ENCODE measurements at places on chromosomes 2 and 18.

- no peak for DNase-seq
These were observed 28.6 kb upstream of the CETN1 start for GRCh38 chr18:551404-552061.

- no peak for DNase-seq
These were observed 190.0 kb downstream of the SEPTIN10 start for GRCh38 chr2:109423556-109424359.

DNA sequence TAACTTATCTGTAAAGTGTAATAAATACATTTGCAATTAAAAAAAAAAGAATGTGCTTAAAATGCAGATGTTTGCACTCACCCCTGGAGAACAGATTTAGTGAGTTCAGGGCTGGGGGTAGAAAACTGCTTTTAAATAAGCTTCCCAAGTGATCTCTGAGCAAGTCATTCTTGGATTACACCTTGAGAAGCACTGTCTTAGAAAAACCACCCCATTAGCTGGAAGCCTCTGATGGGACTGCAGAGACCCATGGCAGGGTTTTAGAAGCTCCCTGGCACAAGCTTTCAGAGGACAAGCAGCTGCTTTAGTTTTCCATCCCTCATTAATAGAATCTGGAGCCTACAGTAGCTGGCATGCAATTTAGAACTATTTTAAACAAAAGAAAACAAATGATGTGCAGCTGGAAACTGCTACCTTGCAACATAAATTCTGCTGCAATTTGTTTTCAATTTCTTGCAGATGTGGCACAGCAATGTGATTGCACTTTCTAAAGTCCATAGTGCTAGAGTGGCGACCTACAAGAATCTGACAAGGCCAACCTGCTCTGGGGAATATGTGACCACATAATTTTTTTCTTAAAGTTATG, 141.5 kb downstream of the CDC42EP3 start:
- no peak for DNase-seq

DNA sequence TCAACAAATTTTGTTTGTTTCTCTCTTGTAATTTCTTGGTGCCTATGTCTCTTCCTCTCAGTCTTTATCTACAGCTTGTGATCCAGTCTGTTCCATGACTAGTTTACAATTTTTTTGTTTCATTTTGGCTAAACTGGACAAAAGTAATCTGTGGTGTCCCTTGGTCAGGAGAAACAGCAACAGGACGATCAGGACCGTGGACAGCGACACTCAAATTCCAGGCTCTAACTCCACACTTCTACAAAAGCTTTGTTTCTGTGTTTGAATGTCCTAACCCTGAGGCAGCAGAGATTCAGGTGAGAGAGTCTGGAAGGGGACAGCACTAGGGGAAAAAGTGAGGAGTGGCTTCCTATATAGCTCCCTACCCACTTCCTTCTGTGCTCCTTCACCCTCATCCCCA, 593.3 kb upstream of the FANCL start:
- DNase-seq, result peak; percentile 17

DNA sequence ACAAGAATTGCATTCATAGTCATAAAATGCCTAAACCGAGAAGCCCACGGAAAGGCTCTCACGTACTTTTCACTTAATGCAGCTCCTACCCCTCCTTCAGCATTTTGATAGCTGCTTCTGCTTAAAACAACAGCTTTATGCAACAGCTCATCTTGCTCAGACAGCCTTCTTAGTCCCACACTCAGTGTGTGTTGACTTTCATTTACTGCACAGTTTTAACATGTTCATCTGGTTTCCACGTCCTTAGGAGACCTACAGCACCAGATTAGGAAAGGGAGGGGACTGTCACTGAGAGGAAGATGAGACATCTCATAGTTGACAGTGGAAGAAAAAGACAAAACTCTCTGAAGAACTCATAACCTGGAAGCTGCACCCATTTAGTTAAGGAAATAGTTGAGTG, 435.4 kb downstream of the SETBP1 start:
- no peak for DNase-seq

GRCh38 chr18:48200631-48201336, 208.4 kb downstream of the ZBTB7C start:
- DNase-seq, result peak; percentile 58

GRCh38 chr2:184598316-184599053, at the start of gene ZNF804A:
ZNF804A (plus strand) TSS chr2:184598529; CDS start chr2:184598960, 431 bp downstream.
- DNase-seq, result no peak

DNA sequence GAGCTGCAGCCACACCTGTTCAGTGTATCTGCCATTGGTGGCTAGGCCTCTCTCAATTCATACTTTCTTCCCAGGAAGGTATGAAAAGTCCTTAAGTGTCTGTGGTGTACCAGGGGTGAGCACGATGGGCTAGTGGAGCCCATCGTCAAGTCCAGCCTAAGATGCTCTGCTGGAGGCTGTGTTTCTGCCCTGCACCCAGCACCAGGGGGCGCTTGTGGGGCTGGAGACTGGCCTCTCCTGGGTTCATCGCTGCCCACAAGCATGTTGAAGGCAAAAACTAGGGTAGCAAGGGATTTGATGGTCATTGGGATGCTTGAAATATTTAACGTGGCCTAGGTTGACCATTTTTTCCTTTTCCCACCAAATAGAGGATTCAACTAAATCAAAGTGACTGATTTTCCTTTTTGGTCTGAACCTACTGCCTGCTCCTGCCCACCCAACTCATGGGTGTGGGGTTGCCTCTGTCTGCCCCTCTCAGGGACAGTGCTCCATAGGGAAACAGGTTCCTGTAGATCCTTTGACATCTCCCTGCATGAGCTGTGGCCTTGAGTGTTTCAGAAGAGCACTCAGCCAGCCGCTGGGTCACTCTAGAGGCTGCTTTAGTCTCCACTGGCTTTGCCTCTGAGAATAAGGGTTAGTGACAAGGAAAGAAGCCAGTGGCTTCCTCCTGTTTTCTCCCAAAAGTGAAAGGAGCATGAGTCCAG, 59.0 kb downstream of the TPGS2 start:
- no peak for DNase-seq

DNA sequence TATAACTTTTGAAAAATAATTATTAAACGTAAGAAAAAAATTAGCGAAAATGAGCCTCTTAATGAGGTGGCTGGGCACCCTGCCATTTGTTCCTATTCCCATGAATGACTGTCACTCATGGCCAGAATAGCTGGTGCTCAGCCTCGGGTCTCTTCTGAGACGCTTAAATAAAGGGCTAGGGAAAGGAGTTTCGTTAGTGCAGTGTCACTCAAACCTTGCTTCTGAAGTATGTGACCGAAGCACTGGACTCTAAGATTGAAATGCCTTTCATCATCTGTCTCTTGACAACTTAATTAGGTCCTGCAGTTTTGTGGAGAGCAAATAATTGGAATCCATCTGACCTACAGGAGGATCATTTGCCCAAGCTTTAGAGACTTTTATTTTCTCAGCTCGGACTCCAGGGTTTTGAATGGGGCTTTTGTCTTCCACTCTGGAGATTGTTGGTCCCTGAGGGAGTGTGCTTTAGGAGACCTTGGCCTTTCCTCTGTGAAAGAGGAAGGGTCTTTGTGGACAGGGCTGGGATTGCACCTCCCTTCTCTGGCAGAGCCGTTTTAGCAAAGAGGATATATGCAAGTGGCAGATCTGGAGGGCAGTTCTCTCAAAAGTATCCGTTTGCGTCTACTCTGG, 42.3 kb upstream of the FHOD3 start:
- no peak for DNase-seq

GRCh38 chr2:182482511-182482910, 55.7 kb upstream of the PDE1A start:
- DNase-seq, result no peak

- DNase-seq, result peak; percentile 30
These were observed 50.2 kb upstream of the LRP1B start for GRCh38 chr2:142180820-142181533.

DNA sequence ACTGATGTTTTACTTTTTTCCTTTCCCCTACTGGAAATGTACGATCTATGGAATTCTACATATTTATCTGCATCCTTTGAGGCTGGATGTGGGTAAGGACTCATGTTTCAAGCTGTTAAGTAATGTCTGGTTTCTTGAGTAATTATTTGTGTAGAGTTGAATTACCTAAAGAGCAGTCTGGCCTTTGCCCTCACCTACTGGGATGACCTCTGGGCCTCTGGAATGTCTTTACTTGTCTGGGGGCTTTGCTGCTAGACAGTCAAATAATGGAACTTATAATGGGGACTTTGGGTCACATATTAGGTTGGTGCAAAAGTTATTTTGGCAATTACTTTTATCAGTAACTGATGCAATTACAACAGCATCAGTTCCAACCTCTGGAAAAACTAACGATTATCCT, 244.7 kb downstream of the CCDC178 start:
- DNase-seq, result no peak

DNA sequence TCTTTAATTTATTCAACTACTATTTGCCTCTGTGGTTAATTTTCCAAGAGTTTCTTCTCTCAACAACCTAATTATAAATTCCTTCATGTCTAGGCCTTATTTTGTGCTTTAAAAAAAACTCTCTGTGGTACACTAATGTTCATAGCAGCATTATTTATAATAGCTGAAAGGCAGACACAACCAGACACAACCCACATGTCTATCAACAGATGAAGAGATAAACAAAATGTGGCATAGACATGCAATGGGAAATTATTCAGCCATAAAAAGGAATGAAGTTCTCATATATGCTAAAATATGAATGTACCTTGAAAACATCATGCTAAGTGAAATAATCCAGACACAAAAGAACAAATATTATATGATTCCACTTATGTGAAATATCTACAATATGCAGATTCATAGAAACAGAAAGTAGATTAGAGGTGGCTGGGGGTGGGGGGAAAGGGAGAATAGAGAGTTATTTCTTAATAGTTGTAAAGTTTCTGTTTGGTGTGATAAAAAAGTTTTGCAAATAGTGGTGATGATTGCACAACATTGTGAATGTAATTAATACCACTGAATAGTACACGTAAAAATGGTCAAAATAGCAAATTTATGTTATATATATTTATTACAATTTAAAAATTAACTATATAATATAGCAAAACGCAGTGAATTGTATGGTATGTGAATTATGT, 28.1 kb upstream of the RASGRP3 start:
- no peak for DNase-seq

Measured in bronchial epithelial cell (primary cell).